KG1 (cell line): ENCODE measurements at places on chromosomes 12 and 14.

DNA sequence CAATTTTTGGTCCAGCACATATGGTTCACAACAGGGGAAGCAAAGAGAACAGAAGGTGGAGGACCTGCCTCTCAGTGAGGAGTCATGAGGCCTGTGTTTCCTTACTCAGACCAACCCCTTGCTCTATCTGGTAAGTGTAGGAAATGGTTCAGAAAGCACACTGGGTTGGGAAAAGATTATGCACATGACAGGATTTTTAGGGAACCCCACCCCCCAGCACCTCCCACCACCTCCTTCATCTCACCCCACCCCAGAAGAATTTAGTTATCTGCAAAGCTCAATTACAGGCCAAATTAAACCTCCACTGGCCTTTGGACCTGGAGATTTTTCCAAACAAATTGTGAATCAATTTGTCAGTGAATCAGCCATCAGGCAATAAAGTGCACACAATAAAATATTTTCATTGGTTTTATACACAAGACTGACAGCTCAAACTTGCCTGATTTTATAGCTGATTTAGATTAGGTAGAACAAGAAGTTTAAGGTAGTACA, 132.8 kb downstream of the DACT1 start:
- DNase-seq: no peak

DNA sequence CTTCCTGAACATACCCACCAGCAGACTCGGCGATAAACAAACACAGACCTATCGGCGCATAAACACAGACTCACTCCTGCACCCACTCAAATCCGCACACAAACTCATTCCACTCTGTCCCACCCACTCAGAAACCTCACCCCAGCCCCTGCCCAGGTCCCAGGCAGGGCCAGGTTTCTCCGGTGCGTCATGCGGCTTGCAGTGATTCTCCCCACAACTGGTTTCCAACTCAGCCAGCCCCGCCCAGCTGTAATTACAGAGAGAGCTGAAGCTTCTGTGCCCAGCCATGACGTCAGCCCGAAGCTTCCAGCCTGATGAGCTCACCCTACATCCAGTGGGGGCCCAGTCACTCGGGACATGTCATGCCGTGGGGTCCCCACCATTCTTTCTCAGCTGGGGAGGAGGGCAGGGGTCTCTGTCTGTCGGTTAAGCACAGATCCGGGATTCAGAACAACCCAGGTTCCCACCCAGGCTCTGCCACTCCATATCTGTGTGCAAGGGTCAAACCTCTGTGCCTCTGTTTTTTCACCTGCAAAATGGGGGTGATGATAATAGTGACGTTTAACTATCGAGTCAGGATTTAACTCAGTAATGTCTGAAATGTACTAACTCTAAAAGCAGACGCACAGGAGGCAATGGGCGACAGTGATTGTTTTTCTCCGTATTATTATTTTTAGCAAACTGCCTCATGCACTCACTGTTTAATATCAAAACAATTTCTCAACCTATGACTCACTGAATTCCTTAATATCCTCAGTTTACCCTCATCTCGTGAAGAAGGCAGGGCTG, 2.3 kb upstream of the HSPB8 start:
- no peak for DNase-seq

- DNase-seq: no peak
Measured at GRCh38 chr14:70121521-70121920, 67.2 kb downstream of the SLC8A3 start.

- no peak for DNase-seq
Measured at GRCh38 chr12:87441511-87441910, 587.7 kb downstream of the C12orf50 start.

DNA sequence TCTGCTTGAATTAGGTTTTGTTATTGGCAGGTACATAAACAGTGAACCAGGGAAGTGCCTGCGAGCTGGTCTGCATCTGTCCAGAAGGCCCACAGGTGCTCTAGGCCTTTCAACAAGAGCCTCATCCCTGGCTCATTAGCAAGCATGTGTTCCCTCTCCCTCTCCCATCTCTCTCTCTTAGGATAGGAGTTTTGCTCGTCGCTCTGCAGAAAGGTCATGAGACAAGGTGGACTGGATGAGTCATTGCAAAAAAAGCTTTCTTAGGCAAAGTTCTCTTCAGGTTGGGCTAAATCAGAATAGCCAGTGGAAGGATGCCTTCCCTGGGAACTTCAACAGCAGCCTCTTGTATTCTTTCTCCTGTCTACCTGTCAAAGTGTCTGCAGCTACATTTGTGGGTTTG, 14.6 kb upstream of the PRMT8 start:
- DNase-seq: no peak

- DNase-seq: no peak
Measured at GRCh38 chr14:44180975-44181374, 326.1 kb downstream of the FSCB start.

DNA sequence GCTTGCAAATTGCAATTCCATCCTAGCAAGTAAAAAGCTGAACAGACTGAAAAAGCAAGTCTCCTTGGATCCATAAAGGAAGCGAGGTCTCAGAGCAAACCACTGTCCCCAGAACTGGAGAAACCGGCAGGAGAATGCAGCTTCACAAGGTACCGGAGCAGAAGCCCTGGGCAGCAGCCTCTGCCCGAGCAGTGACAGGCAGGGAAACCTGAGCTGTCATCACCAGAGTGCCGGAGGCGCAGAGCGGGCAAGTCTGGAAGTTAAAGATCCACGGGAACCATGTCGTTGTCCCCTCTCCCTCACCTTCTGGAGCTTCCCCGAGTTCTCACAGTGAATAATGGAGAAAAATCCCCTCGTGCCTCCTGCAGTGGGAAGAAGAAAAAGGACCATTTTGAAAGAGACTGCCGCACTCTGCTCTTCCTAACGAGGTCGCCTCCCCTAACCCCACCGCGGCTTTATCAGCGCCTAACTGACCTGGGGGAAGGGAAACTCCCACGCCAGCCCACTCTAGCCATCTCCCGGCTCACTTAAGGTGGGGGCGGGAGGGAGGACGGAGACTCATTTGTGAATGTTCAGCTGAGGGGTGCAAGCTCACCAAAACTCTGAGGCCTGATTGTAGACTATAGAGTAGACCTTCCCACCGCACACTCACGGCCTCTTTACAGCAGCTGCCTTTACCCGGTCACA, 27.8 kb downstream of the FBXL14 start:
- DNase-seq: no peak

DNA sequence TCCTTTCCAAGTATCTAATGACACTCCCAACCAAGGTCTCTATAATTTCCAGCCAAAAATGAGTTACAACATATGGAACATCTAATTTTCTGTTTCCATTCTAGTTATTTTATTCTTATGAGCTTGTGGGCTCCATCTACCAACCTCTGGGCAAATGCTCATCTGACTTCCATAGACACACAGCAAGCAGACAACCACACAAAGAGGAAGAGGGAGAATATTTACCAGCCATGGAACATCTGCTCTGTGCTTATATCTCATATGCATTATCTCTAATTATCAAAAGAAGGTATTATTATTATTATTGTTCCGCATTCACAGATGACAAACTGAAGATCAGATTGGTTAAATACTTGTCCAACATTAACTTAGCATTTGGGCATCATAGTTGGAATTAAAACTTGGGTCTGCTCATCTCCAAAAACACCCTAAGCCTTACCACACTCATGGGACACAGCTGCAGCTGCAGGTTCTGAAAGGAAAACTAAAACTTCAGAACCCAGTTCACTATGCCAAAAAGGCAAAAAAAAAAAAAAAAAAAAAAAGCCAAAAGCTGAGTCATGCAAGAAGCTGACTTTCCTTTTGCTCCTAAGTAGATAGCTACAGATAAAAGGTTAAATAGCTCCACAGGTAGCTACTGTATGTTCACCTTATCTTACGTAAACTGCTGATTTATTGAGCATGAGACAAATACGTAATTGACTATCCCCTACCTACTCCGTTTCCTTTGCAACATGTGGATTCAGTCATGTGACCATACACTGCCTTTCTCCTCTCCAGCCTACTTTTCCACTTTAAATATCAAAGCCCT, 23.6 kb upstream of the TCL1B start:
- no peak for DNase-seq

DNA sequence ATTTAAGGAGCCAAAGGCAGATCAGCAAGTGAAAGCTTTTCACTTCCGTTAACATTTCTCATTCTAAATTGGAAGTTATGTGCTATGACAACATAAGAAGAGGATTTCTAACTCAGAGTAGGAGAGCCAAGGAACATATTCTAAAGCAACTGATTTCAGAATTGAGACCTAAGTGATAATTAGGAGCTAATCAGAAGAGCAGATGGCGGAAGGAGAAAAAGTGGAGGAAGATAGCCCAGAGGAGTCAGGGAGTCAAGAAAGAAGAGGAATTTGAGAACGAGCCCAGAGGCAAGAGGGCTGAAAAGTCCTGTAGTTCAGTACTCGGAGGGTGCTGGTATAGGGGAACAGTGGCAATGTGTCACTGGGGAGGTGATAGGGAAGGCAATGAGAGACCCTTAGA, 162.4 kb downstream of the CNTN1 start:
- no peak for DNase-seq

DNA sequence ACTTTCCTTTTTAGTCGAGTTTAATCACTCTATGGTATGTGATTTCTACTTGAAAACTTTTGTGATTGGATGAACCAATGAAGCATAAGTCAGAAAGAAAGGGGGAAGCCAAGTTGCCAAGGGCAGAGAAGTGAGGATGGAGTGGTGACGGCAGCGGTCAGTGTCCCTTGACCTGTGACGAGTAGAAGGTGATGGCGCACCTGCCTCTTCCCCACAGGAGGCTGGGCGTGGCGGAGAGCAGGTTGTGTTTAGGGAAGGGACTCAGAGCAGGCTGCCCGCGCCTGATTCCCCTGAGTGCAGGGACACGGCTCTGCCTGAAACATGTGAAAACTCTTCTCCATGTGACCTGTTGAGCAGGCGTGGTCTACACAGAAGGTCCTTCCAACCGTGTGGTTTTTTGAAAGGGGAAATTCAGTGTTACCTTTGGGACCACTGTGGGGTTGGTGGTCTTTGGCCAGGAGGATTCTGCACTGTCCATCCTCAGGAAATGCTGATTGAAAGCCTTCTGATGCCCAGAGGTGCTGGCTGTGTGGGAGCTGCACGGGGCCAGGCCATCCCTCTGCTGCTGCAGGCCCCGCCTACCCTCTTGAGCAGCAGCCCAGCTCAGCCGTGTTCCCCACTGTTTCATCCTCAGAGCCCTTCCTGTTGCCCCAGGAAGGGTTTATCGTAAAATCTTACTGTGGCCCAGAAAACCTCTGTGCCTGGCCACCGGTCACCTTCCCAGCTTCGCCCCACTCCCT, 23.5 kb upstream of the AMN start:
- DNase-seq: no peak

- no peak for DNase-seq
Measured at GRCh38 chr12:25819691-25820090, 138.8 kb upstream of the RASSF8 start.
